Stimulated activated memory B cell treated with anti-CD40 and anti-IgM and Interleukin-4, amounts not matched to agents 10 μg/mL and 1 μg/mL and 100 μg/mL, for 72 hours (primary cell): ENCODE measurements at places on chromosomes 5 and 9.
A peak's percentile ranks its signal among the peaks of the same experiment; 100 is the strongest.

DNA sequence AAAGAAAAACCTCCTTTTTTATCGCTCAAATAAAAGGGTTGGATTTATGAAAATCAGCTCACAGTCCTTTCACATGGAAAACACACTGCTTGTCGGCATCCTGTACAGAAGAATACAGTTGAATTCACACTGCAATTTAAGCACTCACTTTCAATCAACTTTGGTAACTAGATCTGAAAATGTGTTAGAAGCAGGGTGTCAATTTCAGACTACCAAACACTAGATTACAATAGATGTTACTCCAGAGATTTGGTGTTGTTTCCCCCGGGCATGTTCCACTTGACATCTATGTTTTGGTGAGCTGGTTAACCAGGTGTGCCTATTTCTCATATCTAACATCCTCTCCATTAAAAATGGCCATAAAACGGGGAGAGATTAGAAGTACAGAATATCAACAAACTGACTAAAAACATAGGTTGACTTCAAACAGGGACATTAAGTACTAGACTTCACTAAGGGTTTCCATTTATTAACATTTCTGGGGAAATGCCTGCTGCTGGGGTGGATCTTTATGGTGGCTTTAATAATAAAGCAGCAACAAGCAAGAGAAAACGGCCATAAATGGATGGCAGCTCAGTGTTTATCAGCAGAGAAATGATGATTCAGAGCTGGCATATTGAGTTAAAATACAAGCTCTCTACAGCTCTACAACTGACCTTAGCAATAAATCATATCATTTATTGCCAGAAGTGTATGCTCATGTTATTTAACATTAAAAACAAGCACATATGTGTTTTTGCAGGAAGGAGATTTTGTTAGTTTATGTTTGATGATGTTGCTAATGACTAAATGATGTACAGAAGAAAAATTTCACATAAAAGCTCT, 158.8 kb downstream of the SLF1 start:
- ATAC-seq, result no peak

DNA sequence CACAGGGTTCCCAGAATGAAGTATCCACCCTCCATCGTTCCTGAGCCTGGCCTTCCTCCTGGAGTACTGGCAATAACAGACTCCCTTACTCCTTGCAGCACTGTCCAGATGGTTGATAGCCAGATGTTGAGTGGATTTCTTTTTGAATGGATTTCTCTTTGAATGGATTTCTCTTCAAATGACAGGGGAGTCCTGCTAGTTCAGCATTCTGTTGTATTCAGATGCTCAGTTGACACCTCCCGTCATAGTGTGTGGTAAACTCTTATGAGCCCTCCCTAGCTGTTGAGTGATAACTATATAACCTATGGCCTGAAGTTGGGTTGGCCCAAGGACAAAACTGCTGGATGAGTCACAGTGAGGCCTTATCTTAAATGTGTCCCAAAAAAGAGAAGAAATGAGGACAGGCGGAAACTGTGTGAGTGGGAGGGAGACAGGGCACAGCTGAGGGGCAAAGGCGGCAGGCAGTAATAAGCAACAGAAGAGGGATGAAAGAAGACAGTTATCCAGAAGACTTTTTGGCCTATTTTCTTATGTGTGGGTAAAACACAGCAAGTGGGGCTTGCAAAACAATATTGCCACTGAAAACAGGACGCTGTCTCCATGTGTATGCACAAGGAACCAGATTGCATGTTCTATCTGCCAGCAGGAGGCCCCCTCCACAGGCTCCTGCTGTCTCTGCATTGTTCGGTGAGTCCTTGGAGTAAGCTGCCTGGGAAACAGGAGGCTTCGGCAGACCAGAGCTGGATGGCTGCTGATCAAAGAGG, 209.5 kb upstream of the S1PR3 start:
- ATAC-seq, result no peak

- no peak for ATAC-seq
These were observed 181.7 kb downstream of the BNC2 start for GRCh38 chr9:16688814-16689213.

GRCh38 chr9:108078375-108078774, 588.8 kb upstream of the KLF4 start:
- ATAC-seq, result no peak

DNA sequence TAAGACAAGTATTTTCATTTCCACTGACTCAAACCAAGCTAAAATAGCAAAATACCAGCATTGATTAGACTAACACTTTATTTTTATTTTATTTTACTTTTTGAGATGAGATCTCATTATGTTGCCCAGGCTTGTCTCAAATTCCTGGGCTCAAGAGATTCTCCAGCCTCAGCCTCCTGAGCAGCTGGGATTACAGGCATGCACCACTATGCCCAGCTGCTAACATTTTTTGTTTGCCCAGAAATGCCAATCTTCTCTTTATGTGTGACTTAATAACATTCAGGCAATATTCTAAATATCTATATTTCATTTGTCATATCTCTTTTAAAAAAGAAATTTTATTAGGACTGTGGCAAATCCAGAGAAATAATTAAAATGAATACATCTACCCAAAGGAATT, 55.0 kb downstream of the OXCT1 start:
- ATAC-seq, result no peak

GRCh38 chr9:129550199-129550839, 70.6 kb downstream of the C9orf50 start:
- no peak for ATAC-seq

- ATAC-seq, result no peak
These were observed 806.0 kb upstream of the ZNF608 start for GRCh38 chr5:125552486-125552885.

- no peak for ATAC-seq
These were observed 165.9 kb downstream of the TMC1 start for GRCh38 chr9:72687331-72687730.

- no peak for ATAC-seq
These were observed 9.6 kb downstream of the FBXW2 start for GRCh38 chr9:120783602-120784047.

- no peak for ATAC-seq
These were observed 20.1 kb downstream of the PCSK1 start for GRCh38 chr5:96412868-96413449.

GRCh38 chr5:142303565-142303964, 21.3 kb downstream of the SPRY4 start:
- ATAC-seq, result no peak

DNA sequence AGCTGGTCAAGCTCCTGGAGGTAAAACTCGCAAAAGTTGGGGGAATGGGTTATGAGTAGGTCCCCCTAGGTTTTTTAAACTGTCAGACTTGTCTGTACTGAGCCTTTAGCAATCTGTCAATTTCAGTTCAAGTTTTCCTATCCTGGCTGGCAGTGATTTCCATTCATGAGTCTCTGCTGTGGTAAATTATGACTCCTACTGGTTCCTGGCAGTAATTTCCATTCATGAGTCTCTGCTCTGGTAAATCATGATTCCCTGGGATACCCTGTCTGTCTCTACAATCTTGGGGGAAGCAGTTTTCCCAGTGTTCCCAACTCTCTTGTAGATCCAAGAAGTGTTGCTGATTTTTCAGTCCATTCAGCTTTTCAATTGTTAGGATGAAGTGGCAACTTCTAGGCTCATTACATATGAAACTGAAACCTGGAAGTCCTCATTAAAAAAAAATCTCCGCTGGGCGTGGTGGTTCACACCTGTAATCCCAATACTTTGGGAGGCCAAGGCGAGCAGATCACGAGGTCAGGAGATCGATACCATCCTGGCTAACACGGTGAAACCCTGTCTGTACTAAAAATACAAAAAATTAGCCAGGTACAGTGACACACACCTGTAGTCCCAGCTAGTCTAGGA, 91.3 kb upstream of the GPBP1 start:
- ATAC-seq, result no peak

DNA sequence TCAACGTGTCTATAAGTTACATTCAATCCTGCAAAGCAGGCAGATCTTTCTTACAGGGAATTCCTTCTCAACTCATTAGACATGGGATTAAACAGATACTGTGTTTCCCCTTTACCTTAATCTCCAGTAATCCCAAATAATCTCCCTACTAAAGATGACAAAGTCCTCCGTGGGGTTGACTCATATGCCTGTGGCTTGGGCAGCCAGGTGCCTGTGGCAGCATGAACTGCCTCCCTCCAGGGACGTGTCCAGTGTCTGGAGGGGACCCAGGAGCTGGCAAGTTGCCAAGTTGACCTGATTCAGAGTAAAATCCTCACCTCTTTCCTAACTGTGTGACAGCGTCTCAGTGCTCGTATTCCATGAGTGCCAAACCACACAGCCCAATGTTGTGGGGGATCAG, 94.6 kb upstream of the PTCH1 start:
- no peak for ATAC-seq

- no peak for ATAC-seq
These were observed 107.3 kb upstream of the WWC1 start for GRCh38 chr5:168184103-168184502.

DNA sequence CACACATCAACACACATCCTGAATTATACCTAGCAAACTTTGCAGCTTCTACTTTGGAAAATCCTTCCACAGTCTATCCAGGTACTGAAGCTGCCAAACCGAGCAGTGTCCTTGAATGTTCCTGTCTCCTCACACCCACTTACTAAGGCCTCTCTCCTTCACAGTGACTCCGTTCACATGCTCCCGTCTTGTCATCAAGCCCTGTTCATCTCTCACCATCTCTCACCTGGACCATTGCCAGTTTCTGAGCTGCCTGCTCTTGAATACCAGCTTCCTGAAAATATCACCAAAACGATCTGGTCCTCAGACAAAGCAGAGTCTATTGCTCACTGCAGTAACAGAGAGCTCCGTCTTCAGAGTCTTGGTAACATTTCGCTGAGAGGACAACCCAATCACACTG, 57.4 kb downstream of the GCNT1 start:
- no peak for ATAC-seq

DNA sequence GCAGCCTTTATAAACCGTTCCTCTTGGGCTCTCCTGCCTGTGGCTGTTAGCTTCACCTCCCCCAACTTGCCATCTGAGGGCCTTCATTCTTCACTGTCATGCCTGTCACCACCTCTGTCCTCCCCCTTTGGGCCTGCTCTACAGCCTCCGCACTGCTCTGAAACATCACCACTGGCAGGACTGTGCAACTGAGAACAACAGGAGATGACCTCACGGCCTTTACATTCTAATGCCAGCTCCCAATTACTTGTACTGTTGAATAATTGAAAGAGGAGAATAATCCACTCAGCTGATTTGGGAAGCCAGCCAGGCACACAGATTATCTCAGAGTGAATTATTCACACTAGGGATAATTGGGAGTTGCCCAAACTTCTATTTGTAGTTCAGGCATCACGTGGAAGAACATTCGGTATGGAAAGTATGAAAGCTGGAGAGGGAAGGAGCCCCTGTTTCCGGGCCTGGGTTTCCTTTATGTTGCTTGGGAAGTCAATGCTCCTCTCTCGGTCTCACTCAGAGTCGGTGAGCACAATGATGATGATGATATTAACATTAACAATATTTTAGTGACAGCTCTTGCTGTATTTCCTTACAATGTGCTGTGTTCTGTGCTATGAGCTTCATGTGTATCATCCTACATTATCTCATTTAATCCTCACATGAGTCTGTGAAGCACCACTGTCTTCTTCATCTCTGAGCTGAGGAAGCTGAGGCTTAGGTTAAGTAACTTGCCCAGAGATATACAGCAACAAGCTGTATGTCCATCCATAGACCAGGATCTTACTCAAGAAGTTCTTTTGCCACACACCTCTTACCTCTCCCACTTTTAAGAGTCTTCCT, 99.3 kb upstream of the LRRTM2 start:
- ATAC-seq, result no peak

DNA sequence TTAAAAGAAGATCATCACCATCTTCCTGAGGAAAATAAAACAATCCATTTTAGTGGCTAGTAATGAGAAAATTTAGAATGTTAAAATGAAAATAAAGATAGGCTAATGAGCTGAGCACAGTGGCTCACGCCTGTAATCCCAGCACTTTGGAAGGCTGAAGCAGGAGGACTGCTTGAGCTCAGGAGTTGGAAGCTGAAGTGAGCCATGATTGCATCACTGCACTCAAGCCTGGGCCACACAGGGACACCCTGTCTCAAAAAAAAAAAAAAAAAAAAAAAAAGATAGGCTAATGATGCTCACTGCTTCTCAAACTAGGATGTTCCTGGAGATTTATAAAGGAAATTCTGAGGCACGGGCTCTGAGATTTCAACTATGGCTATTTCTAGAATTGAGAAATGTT, 50.3 kb downstream of the CPLANE1 start:
- ATAC-seq, result no peak

GRCh38 chr5:73405691-73406090, 42.9 kb downstream of the FOXD1 start:
- no peak for ATAC-seq

- no peak for ATAC-seq
These were observed 227.2 kb downstream of the NSG2 start for GRCh38 chr5:174272671-174273070.

DNA sequence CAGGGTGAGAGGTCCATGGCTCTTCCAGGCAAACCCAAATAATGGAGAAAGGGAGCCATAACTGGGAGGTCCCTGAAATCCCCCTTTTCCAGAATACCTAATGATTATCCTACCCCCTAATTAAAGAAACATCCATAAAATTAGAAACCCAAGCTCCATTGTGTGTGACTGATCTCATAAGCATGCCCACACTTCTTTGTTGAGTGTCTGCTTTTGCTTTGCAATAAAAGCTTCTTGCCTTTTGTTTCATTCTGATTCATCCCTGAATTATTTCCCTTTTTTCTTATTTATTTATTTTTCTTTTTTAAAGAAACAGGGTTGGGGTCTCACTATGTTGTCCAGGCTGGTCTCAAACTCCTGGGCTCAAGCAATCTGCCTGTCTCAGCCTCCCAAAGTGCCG, 33.1 kb downstream of the BTF3 start:
- no peak for ATAC-seq

- ATAC-seq, result no peak
These were observed 129.4 kb upstream of the RASA1 start for GRCh38 chr5:87138091-87138805.

- peak; percentile 81 for ATAC-seq
These were observed 61.6 kb upstream of the C9orf72 start for GRCh38 chr9:27634879-27635278.

DNA sequence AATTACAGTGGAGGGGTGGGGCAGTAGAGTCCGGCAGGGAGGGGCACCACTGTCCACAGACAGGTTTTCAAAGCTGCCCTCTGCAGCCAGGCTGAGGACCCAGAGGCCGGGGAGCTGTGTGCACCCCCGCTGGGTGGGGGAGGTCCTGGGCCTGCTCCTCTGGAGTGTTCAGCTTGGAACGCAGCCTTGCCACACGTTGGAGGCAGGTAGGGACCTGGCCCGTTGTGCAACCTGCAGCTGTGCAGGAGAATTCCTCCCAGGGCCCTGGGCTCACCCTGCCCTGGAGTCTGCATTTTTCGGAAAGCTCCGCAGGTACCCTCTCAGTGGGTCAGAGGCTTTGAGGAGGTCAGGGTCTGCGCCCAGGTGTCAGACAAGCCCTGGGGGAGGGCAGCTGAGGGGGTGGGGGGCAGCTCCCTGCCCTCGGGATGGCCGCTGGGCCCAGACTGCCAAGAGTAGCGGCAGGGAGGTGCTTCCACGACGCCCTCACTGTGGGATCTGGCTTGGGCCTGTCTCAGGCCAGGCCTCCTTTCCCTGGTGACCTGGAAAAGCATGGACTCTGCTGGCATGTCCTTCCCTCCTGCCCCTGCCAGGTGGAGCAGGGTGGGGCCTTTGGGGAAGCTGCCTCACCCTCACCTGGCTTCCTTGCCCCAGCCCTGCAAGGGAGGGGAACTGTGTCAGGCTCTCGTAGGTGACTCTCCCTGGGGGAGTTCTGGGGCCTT, 29.5 kb downstream of the RXRA start:
- ATAC-seq, result no peak

GRCh38 chr9:30977965-30978364, 1406.5 kb upstream of the ACO1 start:
- no peak for ATAC-seq

- ATAC-seq, result no peak
These were observed 56.0 kb downstream of the KIAA0825 start for GRCh38 chr5:94562327-94562971.
